ENCODE measurements at places on chromosomes 3 and 15.

- no peak for ATAC-seq
Observed at GRCh38 chr15:31034152-31034551, 42.7 kb upstream of the MTMR10 start.

- no peak for ATAC-seq
Observed at GRCh38 chr3:15307580-15307979, 24.8 kb downstream of the SH3BP5 start.

- peak; percentile 62 for ATAC-seq
Observed at GRCh38 chr3:133843634-133844033, 38.0 kb downstream of the SRPRB start.

GRCh38 chr15:80777826-80778620 lies 1.1 kb upstream of the CEMIP start:
- ATAC-seq: no peak

- ATAC-seq: no peak
Observed at GRCh38 chr3:6717026-6717943, 143.6 kb upstream of the GRM7 start.

- peak; percentile 68 for ATAC-seq
Observed at GRCh38 chr3:89340408-89340807, 233.0 kb downstream of the EPHA3 start.

GRCh38 chr15:33699691-33700447 lies 268.4 kb upstream of the CHRM5 start:
- no peak for ATAC-seq

GRCh38 chr3:178562143-178562946 lies 26.1 kb downstream of the KCNMB2 start:
- no peak for ATAC-seq

DNA sequence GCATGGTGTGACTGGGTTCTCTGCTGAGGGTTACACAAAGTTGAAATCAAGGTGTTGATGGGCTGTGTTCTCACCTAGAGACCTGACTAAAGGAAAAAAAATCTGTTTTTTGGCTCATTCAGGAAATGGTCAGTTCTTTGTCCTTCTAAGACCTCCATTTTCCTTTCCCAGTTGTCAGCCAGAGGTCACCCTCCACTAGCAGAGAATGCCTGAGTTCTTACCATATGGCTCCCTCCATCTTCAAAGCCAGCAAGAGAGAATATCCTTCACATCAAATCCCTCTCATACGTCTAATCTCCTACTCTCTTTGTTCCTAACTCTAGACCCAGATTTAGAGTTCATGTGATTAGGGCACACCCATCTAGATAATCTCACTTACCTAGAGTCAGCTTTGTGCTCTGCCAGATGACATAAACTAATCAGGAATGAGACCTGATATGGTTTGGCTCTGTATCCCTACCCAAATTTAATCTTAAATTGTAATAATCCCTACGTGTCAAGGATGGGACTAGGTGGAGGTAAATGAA lies 19.4 kb downstream of the ANKRD28 start:
- ATAC-seq: no peak

DNA sequence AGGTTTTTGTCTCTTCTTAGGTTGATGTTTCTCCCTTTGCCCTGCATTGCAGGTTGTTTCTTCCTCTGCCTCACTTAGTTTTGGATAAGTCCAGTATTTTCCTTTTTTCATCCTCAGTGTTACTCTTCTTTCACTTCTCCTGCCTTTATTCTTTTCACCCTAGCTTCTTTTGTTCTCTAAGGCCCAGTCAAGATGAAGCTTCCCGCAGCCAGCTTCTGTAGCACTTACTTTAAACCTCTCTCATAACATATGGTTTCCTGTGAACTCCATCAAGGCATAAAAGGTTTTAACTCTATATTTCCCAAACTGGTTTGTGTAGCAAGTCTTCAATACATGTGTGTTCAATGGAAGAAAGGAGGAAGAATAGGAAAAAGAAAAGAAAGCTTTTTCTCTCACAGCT lies 54.1 kb downstream of the TP63 start:
- ATAC-seq: no peak

GRCh38 chr3:78993375-78993774 lies 774.4 kb downstream of the ROBO1 start:
- no peak for ATAC-seq

- peak; percentile 76 for ATAC-seq
Observed at GRCh38 chr3:60743631-60744164, 507.6 kb downstream of the FHIT start.

- no peak for ATAC-seq
Observed at GRCh38 chr3:184632551-184633236, 71.1 kb downstream of the EPHB3 start.

DNA sequence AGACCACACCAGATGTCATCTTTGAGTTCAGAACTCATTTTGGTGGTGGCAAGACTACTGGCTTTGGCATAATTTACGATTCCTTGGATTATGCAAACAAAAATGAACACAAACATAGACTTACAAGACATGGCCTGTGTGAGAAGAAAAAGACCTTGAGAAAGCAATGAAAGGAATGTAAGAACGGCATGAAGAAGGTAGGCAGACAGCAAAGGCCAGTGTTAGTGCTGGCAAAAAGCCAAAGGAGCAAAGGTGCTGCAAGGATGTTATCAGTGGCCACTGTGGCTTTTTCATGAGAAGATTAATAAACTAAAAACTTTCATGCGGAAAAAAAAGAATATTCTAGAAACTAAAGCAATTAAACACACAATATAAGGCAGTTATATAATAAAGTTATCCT lies 21.9 kb downstream of the AAGAB start:
- ATAC-seq: no peak

GRCh38 chr3:38361496-38361895 lies 14.9 kb downstream of the XYLB start:
- ATAC-seq: no peak

- peak; percentile 38 for ATAC-seq
Observed at GRCh38 chr15:62816342-62817069, 226.0 kb upstream of the TPM1 start.

DNA sequence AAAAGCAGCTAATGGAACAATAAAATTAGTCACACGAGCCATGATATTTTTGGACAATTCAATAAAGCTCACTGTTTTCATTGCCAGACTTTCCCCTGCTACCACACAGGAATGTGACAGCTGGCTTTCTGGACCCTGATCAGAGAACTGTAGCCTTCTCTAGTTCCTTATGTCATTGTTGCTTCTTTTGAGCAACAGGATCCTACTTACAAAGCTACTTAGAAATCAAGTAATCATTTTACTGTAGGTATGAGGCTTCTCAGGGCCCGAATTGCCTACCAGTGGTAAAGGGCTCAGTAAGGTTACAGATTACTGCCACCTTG lies 94.3 kb upstream of the AADACL2 start:
- no peak for ATAC-seq

- ATAC-seq: no peak
Observed at GRCh38 chr15:85702321-85703101, 92.2 kb downstream of the KLHL25 start.
